ENCODE measurements at places on chromosomes 7 and 10.

DNA sequence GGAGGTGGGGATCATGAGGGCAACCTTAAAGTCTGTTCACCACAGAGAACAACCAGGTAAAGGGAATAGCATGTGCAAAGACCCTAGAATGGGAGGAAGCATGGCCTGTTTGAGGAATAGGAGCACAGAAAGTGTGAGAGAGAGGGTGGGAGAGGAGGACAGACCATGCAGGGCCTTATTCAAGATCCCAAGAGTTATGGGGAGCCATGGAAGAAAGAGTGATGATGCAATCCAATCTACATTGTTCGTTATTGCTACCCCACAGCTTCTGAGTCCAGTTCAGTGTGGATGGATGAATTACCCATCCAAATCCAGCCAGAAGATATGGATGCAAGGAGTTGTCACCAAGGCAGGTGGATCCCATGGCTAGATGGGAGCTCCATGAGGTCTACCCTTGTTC, 7.8 kb upstream of the EIF4EBP2 start:
- DNase-seq, result no peak

- DNase-seq, result no peak
These were observed 19.8 kb upstream of the ALOX5 start for GRCh38 chr10:45354261-45354660.

DNA sequence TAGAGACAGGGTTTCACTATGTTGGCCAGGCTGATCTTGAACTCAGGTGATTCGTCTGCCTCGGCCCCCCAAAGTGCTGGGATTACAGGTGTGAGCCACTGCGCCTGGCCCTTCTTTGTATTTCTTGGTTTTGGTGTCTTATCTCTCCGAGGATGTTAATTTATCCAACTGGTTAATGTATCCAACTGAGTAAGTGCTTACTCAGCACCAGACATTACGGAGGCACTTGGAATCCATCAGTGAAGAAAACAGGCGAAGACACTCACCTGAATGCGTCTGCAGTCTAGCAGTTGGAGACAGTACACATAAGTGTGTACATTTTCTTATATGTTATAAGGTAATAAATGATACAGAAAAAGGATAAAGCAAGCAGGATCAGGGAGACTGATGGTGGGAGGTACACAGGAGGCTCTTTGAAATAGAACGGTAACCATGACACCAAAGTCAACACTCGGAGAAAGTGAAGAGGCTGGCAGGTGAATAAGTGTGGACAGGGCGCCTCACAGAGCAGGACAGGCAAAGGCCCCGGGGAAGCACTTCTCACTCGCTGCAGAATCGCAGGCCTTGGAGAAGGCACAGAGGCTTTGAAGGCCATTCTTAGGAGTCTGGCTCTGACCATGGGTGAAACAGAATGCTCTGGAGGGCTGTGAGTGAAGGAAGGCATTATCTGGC, 73.1 kb downstream of the LANCL2 start:
- no peak for DNase-seq

- DNase-seq, result no peak
These were observed 65.1 kb downstream of the TSPAN12 start for GRCh38 chr7:120792861-120793130.

DNA sequence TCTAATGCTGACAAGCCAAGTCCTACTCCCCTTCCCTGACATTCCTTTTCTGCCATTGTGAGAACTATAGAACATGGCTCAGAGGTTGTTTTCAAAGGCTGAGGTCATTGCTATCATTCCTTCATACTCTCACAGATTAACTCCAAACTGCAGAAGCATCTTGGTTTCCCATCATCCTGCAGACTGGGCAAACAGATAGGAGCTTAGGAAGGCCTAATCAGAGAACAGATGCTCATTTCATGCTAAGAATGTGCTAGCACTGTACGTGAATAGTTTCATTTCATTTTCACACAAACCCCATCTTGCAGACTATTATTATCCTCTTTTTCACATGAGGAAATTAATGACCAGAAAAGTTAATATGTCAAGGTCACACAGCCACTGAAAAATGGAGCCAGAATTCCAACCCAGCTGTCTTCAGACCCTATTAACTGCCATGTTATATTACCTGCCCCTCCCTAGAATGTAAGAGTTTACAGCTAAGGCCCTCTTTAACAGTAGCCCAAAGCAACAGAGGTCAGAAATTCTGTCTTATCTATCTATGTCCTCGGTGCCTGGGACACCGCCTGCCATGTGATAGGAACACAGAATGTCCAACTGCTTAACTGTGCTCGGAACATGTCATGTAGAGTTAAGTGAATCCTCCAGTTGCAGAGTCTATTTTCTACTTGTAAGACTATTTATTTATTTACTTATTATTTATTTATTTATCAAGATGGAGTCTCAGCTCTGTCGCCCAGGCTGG, 2.9 kb upstream of the LCOR start:
- no peak for DNase-seq

DNA sequence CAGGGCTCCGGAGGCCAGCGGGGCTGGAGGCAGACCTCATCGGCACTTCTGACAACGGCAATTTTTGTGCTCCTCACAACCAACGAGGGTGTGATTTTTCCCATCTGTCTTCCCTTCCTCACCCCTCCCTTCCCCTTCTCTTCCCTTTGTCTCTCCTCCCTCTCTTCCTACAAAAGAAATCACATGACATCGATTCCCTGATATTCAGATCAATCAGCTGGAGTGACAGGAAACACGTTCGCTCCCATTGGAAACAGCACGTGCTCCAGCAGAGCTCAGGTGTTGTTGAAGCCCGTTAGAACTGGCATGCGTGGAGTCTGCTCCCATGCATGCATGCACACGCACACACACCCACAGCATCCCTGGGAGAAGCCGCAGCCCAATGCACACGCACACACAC, 222.4 kb downstream of the PTPRN2 start:
- no peak for DNase-seq

GRCh38 chr10:5606864-5607263, 59.5 kb downstream of the ASB13 start:
- DNase-seq, result peak; percentile 30

- DNase-seq, result no peak
These were observed 112.2 kb downstream of the EXOC4 start for GRCh38 chr7:133364959-133365690.

GRCh38 chr7:135257-135653, 57.1 kb upstream of the FAM20C start:
- DNase-seq, result no peak

DNA sequence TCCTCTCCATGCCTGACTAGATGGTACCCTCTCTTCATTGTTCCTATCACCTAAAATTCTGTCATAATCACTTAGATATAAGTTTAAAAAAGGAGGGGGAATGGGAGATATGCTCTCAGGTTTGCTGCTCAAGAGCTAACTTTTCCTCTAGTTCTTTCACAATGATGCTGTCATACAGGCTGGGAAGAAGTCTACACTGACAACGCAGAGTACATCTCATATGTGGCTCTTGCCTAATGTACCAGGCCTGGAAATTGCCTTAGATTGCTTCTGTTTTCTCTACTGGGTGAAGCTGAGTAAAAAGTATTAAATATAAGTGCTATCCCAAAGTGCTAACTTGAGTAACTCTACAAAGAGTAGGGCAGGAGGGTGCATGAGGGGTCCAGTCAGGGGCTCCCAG, 43.8 kb upstream of the BET1 start:
- DNase-seq, result no peak

DNA sequence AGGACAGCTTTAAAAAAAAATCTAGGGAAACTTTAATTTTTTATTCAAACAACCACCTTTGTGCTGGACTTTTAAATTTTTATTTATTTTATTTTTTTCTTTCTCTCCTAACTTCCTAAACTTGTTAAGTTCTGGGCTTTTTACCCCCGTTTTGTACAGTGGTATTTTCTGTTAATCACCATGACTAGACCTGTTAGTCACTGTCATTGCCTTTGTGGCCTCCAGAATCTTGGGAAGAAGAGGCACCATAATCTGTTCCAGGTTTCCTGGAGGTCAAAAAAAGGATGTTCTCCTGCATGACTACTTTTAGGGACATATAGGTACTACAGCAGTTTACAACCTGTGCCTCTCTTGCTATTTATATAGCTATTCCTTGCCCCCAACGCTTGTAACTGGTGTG, 31.1 kb upstream of the DDX50 start:
- DNase-seq, result no peak

GRCh38 chr7:124251636-124252035, 218.8 kb upstream of the TMEM229A start:
- no peak for DNase-seq

DNA sequence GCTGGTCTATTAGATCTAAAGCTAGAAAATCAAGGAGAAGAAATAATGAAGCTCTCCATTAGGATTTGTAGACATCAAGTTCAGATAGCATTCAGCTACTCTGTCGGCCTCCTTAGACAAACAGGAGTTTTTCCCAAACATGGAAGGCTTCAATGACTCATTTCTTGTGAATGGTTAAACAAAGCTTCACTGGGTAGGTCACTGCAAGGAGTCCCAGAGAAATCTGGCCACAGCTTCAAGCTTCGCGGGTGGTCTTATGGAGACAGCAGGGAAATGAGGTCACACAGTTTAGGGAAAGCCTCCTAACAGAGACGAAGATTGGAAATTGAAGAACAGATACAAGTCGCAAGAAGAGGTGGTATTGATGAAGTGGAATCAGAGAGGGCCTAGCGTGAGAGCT, 22.6 kb upstream of the LRRC72 start:
- no peak for DNase-seq

DNA sequence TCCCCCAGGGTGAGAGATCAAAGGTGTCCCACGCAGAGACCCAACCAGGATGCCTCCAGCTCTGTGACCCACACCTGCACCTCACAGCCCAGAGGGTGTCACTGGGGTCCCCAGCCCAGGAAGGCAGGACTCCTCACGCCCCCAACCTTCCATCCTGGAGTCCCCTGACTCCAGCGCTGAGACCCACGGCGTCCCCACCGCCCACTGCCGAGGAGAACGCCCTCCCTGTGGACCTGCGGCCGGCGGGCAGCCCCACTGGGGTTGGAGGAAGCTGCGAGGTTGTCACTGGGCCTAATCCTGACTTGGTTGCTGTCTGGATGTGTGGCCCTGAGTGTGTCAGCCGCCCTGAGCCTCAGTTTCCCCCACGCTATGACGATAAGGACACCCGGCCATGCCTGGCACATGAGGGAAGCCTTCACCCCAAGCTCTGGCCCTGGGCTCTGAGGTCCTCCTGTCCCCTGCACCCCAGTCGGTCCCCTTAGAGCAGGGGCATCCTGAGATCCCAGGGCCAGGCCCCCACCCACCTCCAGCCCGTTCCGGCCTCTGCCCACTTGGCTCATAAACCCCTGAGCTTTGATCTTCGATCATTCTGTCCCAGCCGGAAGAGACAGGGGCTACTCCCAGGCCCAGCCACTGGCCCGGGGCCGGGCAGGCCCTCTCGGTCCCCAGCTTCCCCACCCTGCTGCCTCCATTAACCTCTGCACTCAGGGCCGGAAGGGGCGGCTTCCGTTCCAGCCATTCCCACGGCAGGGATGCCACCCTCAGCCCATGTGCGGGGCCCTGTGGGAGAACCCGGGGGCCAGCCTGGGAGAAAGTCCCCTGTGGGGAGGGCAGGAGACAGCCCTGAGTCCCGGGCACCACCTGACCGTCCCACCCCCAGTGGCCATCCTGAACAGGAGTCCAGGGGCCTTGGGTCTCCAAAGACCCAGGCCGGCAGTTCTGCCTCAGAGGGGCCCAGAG, 113.2 kb downstream of the MICALL2 start:
- no peak for DNase-seq

DNA sequence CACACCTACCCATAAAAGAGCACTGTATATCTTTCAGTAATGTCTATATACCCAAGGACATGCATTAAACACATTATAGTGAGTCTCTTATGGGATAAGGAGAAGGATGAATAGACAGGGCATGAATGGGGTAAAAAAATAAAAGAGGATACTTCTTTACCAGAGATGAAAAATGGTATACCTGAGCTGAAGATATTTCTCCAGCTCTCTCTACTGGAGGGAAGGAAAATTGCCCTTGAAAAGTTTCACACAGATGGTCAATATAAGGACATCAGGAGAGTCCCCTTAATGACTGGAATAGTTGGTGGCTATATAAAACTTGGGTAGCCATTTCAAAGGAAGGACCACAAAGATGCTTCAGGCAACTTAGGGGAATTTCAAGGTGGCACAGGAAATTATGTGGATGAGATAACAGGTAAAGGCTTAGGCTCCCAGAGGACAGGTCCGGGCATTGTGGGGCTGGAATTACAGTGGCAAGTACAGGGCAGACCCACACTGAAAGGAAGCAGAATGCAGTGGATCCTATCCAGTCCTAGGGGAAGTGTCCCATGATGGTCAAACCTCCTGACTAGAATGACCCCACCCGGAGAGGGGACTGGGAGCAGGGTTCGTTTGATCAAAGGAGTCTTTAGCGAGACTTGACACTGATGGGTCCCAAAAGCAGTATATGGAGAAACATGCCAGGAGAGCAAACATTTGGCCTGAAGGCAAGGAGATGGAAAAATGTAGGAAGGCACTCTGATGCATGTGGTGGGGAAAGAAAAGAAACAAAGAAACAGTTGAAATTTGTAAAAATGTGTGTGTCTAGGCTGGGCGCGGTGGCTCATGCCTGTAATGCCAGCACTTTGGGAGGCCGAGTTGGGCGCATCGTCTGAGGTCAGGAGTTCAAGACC, 35.6 kb downstream of the PLAU start:
- DNase-seq, result no peak

DNA sequence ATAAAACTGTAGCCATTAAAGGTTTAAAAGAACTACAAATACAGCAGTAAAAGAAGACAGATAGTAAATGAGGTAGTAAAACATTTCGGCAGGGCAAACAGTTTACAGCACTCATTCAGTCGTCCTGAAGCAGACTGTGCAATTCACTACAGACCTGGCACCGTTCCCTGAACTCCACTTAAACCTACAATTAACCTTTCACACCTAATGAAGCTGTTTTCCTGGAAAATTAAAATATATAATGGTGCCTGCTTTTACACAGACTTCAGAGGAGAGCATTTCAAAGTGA, 335.3 kb downstream of the GFRA1 start:
- DNase-seq, result no peak

GRCh38 chr7:55474944-55475854, 97.1 kb downstream of the VOPP1 start:
- no peak for DNase-seq

DNA sequence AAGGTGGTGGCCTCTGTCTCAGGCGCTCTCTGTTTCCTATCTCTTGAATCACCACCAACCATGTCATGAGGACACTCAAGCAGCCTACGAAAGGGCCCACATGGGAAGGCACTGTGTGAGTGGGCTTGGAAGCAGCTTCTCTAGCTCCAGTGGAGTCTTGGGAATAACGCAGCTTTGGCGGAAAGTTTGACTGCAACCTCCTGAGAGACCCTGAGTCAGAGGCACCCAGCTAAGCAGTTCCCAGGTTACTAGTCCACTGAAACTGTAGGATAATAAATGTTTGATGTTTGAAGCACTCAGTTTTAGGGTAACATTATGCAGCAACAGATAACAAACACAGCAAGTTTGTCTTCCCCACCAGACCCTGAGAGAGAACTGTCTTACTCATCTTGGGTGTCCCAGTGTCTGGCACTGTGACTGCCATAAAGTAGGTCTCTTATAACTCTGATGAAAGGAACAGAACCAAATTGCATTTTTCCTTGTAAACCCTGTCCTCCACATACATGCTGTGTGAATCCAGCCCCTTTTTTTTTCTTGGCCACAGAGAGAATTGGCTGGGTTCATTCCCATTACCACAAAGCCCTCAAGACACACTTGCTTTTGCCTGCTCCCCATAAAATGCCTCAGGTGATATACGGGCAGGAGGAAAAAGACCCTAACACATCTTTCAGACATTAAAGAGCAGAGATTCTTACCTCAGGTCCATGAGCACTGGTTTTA, 185.5 kb downstream of the ZNF365 start:
- DNase-seq, result no peak

GRCh38 chr7:2255145-2256139, 13.4 kb downstream of the NUDT1 start:
- DNase-seq, result no peak
